Activated CD4-positive, alpha-beta T cell treated with anti-CD3 and anti-CD28 coated beads, Interleukin-2, Interleukin-6, amounts not matched to agents 100 ng/mL and 50 ng/mL, durations not matched to agents 16 hours and 8 hours (primary cell): ENCODE measurements at places on chromosomes 1 and 21.

GRCh38 chr1:19028110-19028509, 71.6 kb upstream of the IFFO2 start:
- no peak for DNase-seq

GRCh38 chr21:20735257-20735656, 263.0 kb upstream of the NCAM2 start:
- DNase-seq = no peak

GRCh38 chr1:176049582-176049981, 157.5 kb downstream of the COP1 start:
- DNase-seq = no peak

DNA sequence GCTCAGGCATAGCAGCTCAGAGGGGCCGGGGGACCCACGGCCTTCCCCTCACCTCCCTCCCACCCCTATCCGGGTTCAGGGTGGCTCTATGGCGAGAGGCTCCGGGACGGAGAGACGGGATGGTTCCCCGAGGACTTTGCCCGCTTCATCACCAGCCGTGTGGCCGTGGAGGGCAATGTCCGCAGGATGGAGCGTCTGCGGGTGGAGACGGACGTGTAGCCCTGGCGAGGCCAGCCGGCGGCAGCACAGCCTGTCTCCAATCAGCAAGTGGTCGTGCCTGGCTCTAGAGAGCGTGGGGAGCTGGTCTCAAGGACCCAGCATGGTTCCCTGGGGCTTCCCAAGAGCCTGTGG, 25.9 kb downstream of the ARHGEF16 start:
- no peak for DNase-seq

DNA sequence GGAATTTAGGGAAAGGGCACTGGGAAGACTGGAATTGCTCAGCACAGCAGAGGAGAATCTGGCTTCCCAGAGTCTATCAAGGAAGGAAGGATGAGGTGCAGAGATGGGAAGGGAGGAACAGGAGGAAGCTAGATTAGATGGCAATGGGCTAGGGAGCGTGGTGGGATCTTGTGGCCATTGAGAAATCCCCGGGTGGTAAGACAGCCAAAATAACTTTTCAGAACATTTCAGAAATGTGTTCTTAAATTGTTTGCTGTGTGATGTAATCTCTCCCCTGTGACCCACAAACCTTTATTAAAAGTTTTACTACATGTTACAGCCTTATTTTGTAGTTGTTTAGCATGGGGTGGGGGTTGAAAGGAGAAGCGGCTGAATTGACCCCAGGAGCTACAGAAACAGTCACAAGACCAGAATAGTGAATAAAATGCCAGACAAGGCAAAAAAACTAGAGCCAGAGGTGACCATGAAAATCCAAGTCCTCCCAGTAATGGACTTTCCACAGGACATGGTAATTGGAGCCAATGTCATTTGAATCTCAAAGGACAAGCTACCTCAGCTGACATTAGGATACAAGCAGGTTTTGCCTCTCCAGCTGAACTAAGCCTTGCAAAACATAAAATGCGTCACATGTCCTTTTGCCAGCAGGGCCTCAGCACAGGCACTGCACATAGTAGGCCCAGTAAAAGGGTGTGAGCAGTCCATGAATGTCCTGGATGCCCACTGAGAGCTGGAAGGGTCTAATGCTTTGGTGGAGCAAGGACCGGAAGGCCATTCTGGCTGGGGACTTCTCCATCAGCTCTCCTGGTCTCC, 980 bp upstream of the AHCYL1 start:
- DNase-seq = no peak
